ENCODE measurements at places on chromosomes 2 and 18.

DNA sequence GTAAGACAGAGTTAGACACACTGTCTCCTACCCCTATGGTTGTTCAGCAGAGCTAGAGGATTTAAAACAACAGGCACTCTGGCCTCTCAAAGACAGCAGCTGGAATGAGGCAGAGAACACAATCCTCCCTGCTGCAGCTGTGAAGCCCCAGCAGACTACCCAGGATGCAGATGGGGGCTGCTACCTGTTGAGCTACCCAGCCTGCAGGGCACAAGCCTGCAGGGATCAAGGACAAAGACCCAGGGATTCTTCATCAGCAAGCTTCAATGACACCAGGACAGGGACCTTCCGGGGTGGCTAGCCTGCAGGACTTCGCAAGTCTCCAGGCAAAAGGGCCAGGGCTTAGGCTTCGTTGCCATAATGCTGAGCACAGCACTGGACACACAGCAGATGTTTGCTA, 27.2 kb downstream of the GALNT14 start:
- no peak for DNase-seq

GRCh38 chr18:10726198-10727068, 200.6 kb downstream of the NAPG start:
- no peak for DNase-seq

DNA sequence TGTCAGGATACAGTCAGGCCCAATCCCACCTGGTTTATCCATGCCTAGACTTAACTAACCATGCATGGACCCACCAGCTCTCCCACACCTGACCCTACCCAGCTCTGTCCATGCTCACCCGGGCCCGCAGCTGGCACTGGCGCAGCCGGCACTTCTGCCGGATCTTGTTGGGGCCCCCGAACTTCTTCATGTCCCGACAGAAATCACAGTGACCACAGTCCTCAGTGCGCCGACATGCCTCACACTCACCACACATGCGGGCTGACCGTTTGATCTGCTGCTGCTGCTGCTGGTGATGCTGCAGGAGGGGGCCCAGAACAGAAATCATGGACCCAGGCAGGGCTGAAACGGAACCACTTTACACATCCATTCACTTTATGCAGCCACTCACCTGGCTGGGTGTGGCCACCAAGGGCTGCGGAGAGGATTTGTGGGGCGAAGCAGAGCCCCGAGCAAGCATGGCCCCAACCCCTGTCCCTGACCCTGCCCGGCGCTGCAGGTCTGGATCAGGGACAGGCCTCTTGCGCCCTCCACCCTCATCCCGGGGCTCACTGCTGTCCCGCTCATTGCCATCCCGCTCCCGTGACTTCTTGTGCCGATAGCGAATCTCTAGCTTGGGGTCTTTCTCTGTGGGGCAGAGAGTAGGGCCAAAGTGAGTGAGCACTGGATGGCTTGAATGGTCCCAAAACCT, 1.7 kb downstream of the CXXC1 start:
- DNase-seq, result no peak

DNA sequence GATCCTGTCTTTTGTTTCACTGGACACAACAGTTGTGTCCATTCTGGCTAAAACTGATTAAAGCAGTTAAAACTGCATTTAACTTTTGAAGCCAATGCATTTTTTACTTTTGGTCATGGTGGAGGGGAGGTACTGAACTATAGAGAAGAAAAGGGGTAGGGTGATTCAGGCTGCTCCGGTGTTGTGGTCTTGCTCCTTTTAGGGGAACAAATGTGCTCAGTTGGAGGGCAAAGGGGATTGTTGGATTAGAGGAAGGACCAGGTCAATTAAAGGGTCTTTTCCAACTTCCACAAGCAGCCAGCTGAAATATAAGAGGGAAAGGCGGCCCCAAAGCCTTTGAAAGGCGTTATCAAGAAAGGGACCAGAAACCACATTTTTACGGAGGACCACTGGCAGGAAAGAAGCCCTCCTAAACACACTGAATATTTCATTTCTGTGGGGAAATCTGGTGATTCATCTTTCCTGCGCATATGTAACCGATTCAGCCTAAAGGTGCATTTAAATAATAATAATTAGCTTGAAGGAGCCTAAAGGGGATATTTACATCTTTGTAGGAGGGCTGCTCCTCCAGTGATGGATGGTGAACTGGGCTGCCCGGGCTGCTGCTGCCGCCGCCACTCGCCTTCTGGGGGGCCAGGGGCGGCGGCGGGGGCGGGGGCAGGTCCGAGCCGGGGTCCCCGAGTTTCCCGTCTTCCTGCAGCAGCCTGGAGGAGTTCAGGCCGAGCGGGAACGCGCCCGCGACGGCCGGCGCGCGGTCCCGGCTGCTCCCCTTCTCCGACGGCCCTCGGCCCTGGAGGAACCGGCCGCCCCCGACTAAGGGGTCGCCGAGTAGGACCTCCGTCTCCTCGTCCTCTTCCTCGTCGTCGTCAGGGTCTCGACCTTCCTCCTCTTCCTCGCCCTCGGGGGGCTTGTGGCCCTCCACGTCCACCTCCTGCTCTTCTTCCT, 5.2 kb downstream of the SKOR2 start:
- no peak for DNase-seq

GRCh38 chr18:55893948-55894347, 306.0 kb upstream of the TCF4 start:
- DNase-seq, result no peak

GRCh38 chr2:97701851-97702465, 11.4 kb upstream of the ZAP70 start:
- DNase-seq, result no peak

- DNase-seq, result no peak
Measured at GRCh38 chr18:57278933-57279332, 73.4 kb upstream of the ST8SIA3 start.

- DNase-seq, result no peak
Measured at GRCh38 chr2:205077159-205077558, 531.9 kb downstream of the PARD3B start.

DNA sequence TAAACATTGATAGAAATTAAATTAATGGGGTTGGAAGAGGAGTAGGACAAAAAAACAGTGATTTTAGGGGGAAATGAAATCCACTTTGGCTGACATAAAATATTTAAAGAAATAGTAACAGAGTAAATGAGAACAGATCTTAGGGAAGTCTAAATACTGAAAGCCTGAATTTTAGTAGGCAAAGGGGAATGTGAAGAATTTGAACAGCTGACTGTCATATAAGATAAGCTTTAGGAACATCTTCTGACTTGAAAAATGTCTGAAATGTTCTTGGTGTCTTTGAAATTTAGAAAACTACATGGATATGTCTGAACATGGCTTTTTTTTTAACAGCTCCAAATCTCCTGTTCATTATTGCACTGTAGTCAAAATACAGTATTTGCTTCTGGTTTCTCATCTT, 150.3 kb downstream of the CALCRL start:
- no peak for DNase-seq

- DNase-seq, result no peak
Measured at GRCh38 chr2:70673041-70673647, 94.9 kb downstream of the ADD2 start.

GRCh38 chr2:75772908-75773630, 62.4 kb upstream of the GCFC2 start:
- no peak for DNase-seq
